ENCODE measurements at places on chromosomes 2 and 18.

DNA sequence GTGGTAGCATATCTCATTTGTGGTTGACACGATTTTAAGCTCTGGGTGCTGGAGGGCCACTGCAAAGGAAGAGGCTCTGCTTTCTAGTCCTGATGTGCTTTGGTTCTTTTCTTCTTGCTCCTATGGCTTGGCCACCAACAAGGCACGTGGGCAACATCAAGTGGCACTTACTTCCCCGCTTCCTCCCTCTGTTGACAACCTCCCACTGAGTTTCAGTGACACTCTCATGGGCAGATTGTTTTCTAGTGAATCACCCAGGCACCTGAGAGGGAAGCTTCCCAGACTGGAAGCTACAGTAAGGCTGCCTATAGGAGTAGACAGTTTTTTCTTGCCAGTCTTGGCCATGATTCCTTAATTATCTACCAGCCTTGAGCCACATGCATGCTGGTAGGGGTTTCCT lies 89.0 kb downstream of the NBAS start:
- DNase-seq, result no peak

DNA sequence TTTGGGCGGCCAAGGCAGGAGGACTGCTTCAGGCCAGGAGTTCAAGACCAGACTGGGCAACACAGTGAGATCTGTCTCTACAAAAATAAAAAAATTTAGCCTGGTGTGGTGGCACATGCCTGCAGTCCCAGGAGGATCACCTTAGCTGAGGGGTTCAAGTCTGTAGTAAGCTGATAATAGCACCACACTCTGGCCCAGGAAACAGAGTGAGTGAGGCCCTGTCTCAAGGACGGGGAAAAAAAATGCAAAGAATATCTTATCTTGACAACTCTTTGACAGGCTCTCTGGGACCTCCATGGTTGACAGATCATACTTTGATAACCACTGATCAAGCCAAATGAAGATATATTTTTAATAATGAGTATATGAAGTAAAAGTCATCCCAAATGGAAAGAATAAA lies 22.7 kb downstream of the USP34 start:
- no peak for DNase-seq

DNA sequence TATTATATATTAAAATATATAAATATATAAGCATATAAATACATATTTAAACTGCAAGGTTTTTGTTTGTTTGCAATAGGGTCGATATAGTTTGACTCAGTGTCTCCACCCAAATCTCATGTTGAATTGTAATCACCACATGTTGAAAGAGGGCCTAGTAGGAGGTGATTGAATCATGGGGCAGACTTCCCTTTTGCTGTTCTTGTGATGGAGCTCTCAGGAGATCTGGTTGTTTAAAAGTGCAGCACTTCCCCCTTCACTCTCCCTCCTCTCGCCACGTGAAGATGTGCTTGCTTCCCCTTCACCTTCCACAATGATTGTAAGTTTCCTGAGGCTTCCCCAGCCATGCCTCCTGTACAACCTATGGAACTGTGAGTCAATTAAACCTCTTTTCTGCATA lies 2137.3 kb upstream of the CELF4 start:
- DNase-seq, result no peak

DNA sequence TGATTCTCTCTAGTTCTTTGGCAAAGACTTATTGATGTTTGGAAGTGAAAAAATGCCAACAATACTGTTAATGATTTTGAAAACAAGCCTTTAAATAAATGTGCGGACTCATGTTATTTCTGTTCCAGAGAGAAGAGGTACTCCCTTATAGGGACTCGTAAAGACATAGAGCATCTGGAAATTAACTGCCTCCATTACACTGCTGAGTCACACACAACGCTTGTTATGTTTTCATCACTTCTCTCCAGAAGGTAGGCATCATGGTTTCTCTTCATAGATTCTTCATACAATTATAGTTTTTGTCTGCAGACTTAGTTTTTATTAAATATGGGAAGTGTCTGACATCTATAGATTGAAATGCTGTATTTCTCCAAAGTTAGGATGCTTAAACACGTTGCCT lies 302.5 kb upstream of the EPC2 start:
- DNase-seq, result no peak

- no peak for DNase-seq
Observed at GRCh38 chr2:99545066-99545465, 55.2 kb upstream of the REV1 start.

GRCh38 chr18:58645398-58645797 lies 16.5 kb upstream of the ALPK2 start:
- no peak for DNase-seq

DNA sequence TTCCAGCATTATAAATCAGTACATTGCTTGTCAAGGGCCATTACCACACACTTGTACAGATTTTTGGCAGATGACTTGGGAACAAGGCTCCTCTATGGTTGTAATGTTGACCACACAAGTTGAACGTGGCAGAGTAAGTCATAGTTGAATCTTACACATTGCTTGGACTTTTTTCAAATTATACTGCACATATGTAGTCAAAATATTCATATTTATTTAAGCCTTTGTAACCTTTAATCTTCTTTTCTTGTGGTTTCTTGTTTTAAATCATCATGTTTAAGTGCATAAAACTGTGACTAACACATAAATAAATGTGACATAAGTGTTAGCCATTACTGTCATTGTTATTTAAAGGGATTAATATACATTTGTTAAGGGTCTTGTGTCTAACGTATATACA lies 52.1 kb upstream of the EPB41L5 start:
- no peak for DNase-seq

DNA sequence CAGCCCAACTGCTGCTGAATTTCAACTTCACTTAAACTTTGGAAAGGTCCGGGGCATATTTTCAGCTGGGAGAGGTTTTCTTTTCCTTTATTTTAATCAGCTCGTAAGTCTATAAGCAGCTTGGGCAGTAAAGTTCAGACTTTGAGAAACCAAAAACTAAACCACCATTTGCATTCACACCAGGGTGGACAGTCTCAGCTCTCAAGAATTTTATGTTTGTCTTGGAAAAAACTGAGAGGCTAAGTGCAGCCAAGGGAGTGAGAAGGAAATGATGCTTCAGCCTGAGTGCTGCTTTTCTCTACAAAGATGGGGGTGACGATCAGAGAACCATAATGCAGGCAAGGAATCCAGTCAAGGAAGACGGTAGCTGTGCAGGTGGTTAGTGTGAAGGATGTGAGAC lies 30.2 kb downstream of the MCFD2 start:
- DNase-seq, result no peak

- no peak for DNase-seq
Observed at GRCh38 chr2:191951376-191951775, 104.5 kb upstream of the CAVIN2 start.

- no peak for DNase-seq
Observed at GRCh38 chr18:52045946-52046675, 293.9 kb upstream of the DCC start.

- DNase-seq, result no peak
Observed at GRCh38 chr2:109049022-109049421, 60.0 kb upstream of the EDAR start.

DNA sequence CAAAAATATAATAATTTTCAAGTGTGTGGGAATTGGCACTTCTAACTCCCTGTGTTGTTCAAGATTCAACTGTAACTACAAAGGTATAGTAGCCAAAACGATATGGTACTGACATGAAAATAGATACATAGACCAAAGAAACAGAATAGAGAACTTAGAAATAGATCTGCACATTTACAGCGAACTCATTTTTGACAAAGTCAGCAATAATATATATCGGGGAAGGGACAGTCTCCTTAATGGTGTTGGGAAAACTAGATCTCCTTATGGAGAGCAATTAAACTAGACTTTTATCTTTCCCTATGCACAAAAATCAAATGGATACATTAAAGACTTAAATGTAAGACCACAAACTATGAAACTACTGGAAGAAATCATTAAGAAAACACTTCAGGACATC lies 1530.6 kb upstream of the SLC39A10 start:
- DNase-seq, result no peak

DNA sequence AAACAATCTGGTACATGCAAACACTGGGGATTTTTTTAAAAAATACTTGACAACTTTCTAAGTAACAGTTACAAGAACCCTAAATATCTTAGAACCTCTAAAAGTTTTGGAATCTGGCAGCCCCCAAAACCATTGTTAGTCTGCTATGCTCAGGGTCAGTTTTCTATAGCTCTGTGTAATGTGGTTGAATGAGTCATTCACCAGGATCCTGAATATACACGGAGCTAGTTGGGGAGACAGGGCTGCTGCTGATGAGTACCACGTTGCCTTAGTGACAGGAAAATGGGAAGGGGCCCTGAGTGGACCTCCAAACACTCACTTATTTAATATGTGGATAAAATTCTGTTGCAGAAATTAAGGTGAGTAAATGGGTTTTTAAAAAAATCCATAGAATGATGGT lies 36.9 kb upstream of the TANC1 start:
- DNase-seq, result no peak

DNA sequence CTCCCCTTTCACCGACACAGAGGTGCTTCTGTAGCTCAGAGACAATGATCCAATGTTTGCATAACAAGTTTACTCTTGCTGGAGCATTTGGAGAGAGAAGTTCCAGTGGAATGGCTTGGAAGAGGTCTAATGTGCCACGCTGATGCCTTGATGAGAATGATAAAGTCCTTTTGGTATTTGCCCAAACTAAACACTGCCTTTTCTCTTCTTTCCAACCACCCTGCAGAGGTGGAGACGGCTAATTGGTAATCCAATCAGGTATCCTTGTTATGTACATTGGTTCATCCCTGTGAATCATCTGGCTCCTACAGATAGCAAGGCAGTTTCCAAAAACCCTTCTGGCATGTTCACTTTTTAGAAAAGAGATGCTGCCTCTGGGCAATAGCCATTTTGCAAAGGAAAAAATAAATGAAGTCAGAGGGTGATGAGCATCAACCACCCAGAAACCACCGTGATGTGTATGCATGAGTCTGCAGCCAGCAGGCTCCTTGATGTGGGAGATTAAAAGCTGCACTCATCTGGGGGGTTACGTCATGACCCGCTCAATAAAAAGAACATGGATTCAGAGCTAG lies 40.6 kb downstream of the KIAA2012 start:
- no peak for DNase-seq

DNA sequence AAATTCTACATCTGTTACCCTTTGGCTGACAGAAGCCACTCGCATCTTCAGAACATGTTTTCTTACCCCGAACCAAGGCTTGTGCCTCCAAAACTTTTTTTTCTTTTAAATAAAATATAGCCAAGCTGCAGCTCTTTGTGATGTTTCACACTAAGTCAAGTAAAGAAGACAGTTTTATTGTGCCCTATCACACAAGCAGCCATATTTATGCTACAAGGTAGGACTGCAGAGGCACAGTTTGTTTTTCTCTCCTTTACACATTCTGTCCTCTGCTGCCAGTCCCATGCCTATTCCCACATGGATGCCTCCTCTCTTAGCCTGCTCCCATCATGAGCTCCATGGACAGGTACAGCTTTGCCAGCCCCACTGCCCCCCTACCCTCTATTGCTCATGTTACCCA lies 219.6 kb upstream of the THUMPD2 start:
- DNase-seq, result no peak

DNA sequence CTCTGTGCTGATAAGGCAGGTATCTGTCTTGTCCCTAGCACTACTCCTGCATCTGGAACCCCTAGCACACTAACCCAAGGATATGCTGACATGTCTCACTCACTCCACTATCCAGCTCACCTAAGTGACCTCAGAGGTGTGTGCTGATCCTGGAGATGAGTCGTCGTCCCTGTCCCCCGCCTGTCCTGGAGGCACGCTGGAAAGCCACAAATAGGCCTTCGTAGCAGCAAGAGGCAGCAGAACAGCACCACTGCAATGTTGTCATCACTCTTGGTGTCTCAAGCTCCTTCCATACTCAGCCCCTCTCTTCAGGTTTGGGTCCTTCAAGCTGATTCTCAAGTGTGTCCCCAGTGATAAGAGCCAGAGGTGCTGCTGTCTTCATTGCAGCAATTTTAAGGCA lies 73.0 kb upstream of the ITGA6 start:
- no peak for DNase-seq

DNA sequence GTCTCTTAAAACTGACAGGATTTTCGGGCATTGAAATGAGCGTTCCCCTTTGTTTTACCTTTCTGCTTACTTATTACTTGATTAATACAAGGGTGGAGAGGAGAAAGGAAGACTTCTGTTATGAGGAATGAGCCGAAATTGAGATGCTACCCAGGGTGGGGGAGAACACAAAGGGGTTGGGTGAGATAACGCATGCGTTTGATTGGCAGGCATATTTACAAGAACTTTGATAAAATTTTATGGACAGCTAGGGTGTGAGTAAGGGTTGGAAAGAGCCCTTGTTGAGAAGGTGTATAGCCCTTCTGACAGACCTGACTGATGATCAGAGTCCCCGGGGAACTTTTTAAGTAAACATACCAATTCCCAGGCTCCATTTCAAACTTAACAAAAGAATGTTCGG lies 1.8 kb downstream of the RNF138 start:
- DNase-seq, result no peak

DNA sequence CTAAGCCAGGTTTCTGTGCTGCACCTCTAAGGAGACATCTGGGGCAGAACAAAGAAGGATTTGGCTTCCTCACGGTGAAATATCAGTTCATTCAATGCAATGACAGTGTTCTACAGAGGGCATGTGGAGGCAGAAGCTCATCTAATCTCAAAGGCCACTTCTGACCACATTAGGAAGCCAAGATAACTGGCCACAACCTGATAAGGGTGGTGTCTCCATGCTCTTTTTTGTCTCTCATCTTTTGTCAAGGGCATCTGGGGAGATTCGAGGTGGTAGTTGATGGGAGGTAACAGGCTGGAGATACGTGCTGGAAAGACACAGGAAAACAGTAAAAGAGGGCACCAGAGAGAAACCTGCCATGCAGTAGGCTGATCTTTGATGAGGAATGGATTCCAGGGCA lies 303.9 kb downstream of the LRATD1 start:
- DNase-seq, result no peak

GRCh38 chr2:32611366-32611765 lies 16.5 kb upstream of the TTC27 start:
- no peak for DNase-seq

GRCh38 chr2:176652300-176653182 lies 383.3 kb downstream of the MTX2 start:
- no peak for DNase-seq

- no peak for DNase-seq
Observed at GRCh38 chr2:216985658-216986141, 125.8 kb upstream of the TNP1 start.

GRCh38 chr2:148593421-148593820 lies 51.1 kb upstream of the EPC2 start:
- DNase-seq, result no peak

DNA sequence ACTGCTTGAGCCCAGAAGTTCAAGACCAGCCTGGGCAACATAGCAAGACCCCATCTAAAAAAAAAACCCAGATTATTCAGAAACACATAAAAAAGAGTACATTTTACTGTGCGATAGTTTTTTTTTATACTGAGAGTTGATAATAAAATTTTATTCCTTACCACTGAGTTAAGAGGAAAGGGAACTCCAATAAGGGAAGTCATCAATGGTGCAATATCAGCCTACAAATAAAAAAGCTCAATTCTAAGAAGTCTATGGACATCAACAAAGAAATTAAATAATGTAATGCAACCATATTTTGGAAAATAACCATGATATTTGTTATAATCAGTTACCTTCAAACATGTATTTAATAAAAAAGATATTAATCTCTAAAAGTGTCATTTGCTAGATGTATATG lies 46.6 kb downstream of the PIGN start:
- no peak for DNase-seq

Measured in stimulated activated naive CD8-positive, alpha-beta T cell treated with anti-CD3 and anti-CD28 coated beads, Interleukin-15, Interleukin-2, amounts not matched to agents 100 U/mL and 50 U/mL, for 24 hours (primary cell).